ENCODE measurements at places on chromosomes 5 and 9.
A peak's percentile ranks its signal among the peaks of the same experiment; 100 is the strongest.

DNA sequence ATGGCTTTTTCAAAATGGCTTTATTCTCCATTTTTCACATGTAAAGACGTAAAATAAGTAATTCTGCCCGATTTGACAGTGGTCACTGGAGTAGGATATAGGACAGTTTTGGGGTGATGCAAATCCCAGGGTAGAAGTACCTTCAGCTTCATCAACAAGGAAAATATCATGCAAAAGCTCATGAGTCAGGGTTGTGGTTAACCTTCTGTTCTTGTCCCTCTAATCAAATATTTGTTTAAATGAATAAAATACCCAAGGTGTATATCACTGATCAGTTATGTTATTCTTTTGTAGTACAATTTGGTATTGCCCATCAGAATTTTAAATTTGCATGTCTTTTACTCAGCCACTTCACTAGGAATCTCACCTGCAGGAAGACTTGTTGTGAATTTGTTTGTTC, 40.0 kb downstream of the FBXL7 start:
- DNase-seq = no peak

GRCh38 chr5:116702776-116703175, 128.2 kb upstream of the SEMA6A start:
- DNase-seq = no peak

GRCh38 chr5:169223595-169223953, 77.4 kb downstream of the SLIT3 start:
- DNase-seq = no peak

- no peak for DNase-seq
Measured at GRCh38 chr9:16369427-16369826, 501.0 kb downstream of the BNC2 start.

GRCh38 chr5:125484272-125484741, 737.9 kb upstream of the ZNF608 start:
- no peak for DNase-seq

DNA sequence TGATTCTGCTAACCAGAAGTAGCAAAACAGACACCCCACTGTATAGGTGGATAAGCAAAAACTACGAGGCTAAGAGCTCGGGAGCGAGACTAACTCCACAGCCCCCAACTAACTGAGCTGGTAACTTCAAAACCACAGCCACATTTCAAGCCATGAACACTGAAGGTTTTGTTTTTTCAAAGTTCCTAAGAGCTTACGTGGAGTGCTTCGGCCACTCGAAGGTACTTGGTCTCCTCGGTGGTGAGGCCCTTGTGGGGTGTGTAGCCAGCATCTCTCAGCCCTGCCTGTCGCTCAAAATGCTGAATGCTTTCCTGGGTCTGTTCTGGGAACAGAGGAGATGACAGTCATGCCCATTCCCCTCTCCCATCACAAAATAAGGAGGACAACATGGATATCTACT, 11.1 kb downstream of the KIAA1191 start:
- no peak for DNase-seq

DNA sequence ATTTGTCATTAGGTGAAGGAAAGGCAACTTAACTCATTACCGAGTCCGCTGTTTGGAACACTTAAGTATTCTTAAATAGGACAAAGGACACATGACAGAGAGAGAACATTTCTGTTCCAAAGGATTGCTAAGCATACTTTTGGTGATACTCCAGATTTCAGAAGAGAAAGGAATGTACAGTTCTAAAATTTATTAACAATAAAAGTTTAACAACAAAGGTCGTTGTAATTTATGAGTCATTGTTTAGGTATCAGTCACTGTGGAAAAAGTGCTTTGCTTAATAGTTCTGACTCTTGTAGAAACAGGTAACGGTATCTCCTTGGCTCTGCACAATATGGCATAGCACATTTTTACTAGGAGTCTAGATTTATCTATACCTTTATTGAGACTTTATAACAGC, 36.3 kb upstream of the PAM start:
- DNase-seq = no peak

- DNase-seq = no peak
Measured at GRCh38 chr5:142181096-142181495, 72.5 kb downstream of the NDFIP1 start.

GRCh38 chr9:77011973-77012821, 7.3 kb upstream of the FOXB2 start:
- DNase-seq = peak; percentile 31

DNA sequence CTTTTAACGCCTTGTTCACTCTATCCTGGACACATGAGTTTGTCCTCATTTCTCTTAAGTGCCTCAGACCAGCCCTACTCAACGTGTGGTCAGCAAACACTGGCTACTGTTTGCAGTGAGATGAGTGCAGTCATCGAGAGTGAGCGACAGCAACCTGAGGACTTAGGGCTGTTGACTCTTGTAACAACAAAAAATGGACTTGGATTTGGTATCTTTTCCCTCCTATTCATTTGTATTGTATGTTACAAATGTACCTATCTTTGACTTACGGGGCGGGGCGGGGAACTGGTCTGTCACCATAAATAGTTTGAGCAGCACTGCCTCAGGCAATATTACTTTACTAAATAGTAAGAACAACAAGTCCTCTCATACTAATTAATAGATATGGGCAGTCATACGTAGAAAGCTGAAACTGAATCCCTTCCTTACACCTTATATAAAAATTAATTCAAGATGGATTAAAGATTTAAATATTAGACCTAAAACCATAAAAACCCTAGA, 84.1 kb downstream of the TLE1 start:
- DNase-seq = no peak

DNA sequence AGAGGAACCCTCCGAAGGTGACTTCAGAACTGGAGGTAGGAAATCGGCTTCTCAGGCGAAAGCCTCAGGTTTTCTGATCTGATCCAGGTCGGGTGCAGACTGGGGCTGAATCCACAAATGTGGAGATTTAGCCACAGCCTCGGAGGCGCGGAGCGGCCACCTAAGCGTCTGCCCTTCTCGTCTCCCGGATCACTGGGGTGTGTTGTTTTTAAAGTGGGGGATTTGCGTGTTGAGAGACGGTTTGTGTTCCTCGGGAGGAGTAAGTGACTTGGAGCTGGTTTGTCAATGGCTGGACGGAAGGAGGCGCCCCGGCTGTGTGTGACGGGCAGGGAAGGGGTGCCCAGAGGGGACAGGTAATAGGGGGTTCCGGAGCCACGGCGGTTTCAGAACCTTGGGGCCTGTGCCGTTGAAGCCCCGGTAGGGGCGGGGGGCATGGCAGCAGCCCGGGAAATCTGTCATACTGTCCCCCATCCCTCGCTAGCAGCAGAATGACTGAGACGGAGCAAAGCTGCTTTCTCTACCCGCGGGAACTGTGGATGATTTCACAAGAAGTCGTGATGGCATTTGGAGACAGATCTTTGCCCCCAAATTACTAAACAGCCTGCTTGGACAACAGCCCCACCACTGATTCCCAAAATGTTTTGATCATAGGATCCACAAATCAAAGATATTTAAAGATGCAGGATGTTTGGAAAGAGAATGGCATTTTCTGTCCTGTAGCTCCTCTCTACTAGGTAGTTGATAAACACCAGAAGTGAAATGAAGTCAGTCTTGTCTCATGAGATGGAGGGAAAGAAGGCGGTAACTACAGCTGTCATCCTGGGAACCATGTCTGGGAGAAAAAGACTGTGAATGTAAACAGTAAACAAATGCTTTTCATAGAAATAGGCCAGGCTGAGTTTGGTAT, 216.5 kb downstream of the PDZD2 start:
- DNase-seq = peak; percentile 34

DNA sequence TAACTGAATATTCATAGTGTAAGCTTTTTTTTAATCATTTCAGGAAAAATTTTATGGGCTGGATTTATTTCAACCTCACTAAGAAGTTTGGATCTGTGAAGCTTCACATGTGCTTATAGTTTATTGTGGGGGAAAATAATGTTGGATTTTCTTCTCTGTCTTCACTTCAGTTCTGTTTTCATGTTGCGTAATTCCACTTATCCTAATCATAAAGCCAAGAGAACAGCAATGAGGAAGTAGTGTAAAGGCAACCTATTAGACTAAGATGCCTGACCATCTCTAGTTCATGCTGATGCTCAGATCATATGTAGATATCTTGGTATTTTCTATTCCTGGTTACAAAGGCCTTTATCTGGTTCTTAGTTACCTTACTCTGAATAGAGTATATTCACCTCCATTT, 50.0 kb downstream of the CD180 start:
- DNase-seq = no peak

DNA sequence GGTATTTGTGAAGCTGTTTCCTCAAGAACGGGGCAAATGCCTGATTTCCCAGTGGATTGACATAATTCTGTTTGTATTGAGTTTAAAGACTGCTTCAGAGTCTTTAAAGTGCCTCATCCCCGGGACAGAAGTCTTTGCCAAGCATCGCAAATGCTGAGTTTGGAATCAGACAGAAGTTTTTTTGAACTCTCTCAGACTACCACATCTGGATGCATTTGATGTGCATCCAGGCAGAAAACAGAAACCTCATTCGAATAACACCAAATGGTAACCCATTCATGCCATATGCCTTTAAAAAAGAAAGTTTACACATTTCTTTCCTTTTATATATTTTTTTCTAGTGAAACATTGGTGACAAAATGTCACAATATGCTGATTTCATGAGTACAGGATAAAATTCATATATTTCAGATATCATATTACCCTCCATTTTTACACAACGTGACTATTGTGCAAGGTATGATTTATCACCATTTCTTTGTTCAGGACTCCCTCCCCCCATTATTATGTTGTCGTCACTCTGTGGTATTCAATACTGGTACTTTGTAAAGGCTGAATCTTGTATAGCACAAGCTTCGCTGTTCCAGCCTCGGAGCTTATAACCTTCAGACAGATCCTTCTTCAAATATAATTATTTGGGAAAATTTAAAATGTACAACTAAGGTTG, 91.1 kb downstream of the ZNF608 start:
- no peak for DNase-seq

GRCh38 chr5:168088410-168089173, 202.9 kb upstream of the WWC1 start:
- DNase-seq = no peak

- no peak for DNase-seq
Measured at GRCh38 chr9:71552480-71552879, 215.8 kb downstream of the CEMIP2 start.

DNA sequence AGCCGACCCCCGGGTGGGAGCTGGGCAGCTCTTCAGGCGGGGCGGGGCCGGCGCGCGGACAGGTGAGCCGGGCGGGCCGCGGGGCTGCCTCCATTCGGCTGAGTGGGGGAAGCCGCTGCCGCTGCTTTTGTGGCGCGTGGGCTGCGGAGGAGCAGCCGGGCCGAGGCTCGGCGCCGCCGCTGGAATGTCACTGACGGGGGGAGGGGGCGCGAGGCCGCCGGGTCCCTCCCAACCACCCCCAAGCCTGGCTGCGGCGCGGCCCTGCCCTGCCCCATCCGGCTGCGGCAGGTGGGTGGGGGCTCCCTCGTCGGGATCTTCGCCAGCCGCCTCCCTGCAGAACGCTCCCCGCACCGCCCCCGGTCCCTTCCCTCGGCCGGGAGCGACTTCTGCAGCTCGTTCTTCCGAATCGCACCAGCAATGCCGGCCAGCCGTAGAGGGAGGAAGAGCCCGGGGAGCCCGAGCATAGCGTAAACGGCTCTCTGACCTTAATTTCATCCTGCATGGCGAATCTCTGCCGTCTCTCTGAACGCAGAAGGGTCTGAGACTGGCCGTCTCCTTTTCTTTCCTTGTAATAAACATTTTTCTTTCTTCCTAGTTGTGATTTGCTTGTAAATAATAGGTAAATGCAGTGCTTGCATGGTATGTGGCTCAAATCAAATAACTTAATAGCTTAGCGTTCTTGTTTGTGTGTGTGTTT, 505 bp downstream of the SPTAN1 start:
- peak; percentile 44 for DNase-seq

- DNase-seq = no peak
Measured at GRCh38 chr5:50435168-50435567, 5.9 kb downstream of the EMB start.

GRCh38 chr5:177402271-177403043, 2.0 kb upstream of the PFN3 start:
- DNase-seq = peak; percentile 79

GRCh38 chr5:4197151-4197550, 601.5 kb downstream of the IRX1 start:
- DNase-seq = no peak

DNA sequence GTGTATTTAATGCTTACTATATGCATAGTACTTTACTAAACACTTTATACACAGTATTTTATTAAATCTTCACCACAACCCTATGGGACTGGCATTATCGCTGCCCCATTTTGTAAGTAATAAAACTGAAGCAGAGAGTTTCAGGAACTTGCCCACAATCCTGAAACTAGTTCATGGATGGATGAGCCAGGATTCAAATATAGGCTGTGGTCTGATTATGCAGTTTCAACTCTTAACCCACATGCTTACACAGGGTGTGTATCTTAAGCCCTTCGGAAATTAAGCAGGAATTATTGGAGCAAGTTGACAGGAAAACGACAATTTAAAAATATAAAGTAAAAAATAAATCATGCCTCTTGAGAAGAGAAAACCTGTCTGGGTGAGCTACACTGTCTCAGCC, 109.0 kb downstream of the ATP10B start:
- DNase-seq = no peak

DNA sequence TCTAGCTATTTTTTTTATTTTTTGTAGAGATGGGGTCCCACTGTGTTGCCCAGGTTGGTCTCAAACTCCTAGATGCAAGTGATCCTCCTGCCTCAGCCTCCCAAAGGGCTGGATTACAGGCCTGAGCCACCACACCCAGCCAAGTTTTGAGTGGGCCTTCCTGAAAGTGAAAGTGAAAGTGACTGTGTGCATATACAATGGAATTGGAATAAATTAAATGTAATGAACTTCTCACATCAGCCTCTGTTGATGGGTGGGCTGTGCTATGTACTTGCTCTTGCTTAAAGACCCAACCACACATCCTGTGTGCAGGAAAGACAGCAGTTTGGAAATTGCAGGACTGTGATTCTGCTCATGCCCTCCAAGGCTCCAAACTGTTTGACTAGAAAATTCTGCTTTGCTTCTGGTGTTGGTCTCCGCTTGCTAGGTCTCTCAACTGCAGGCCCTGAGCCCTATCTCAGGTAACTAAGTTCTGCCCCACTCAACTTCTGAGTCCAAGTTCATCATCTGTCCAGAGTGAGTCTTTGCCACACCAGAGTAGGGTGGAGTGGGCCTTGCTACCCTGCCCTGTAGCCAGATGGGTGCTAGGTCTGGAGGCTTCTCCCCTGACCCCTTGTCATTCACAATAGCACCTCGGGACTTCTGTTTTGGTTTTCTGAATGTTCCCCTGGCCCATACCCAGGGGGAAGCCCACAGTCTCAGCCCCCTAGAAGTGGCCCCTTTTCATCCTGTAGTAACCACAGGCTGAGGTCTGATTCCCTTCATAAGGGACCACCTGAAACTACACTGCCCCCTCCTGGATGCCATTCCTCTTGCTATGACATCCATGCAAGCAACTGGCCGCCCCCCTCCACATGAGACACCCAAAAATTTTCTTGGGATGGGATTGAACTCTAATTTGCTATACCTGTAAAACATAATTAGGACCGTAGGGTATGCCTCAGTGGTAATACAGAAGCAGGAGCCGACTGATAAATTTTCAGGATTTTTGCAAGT, 36.5 kb upstream of the RAD23B start:
- DNase-seq = no peak

GRCh38 chr5:139671096-139671841, 23.1 kb downstream of the CXXC5 start:
- DNase-seq = no peak

GRCh38 chr9:74960561-74960960, 7.8 kb upstream of the C9orf40 start:
- DNase-seq = no peak

GRCh38 chr9:108033976-108034964, 544.7 kb upstream of the KLF4 start:
- DNase-seq = no peak

- DNase-seq = no peak
Measured at GRCh38 chr5:144711172-144711571, 540.5 kb downstream of the KCTD16 start.

- no peak for DNase-seq
Measured at GRCh38 chr9:86732514-86733171, 214.7 kb downstream of the GAS1 start.

Measured in CD4-positive, alpha-beta T cell treated with Interleukin-6 at 100 ng/mL for 8 hours (primary cell).